Stimulated activated CD4-positive, alpha-beta T cell treated with anti-CD3 and anti-CD28 coated beads, Interleukin-1b, Interleukin-23, amount 100 ng/mL, for 4 hours (primary cell): ENCODE measurements at places on chromosomes 11 and 22.

GRCh38 chr11:78914503-78914902, 339.8 kb upstream of the NARS2 start:
- no peak for DNase-seq

GRCh38 chr11:32893343-32894148, 935 bp downstream of the QSER1 start:
- peak; percentile 2 for DNase-seq

GRCh38 chr11:64089915-64090805, 54.4 kb downstream of the FLRT1 start:
- no peak for DNase-seq

DNA sequence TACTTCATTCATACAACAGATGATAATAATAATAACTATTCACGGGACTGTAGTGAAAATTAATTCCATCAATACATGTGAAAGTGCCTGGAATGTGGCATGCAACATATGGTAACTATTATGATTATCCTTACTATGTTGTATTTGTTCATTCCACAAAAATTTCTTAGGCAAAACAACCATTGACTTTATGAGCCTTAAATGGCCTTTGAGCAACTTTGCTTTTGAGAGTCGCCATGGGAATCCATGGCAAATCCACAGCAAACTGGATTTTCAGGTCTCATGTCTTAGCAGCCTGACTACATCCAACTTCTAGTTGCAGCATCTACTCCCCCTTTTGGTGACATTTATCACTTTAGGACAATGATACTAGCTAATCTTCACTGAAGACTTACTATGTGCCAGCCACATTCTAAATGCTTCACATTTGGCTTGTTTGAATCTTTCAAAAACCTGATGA, 56.8 kb downstream of the SLC1A2 start:
- no peak for DNase-seq

- DNase-seq: no peak
Measured at GRCh38 chr11:94593030-94593429, 25.9 kb downstream of the PIWIL4 start.

DNA sequence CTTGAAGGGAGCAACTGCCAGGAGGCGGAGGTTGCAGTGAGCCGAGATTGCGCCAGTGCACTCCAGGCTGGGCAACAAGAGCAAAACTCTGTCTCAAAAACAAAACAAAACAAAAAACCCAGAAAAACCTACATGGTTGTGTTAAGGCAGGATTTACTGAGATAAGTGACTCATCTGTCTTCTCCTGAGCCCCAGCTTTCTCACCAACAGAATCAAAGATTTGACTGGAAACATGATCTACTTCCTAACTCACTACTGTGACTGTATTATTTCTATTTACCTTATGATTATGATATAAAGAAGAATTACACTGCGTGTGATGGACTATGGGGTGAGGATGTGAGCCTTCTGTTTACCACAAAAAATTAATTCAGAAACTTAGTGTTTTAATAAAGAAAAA, 21.8 kb downstream of the FAM118B start:
- no peak for DNase-seq

DNA sequence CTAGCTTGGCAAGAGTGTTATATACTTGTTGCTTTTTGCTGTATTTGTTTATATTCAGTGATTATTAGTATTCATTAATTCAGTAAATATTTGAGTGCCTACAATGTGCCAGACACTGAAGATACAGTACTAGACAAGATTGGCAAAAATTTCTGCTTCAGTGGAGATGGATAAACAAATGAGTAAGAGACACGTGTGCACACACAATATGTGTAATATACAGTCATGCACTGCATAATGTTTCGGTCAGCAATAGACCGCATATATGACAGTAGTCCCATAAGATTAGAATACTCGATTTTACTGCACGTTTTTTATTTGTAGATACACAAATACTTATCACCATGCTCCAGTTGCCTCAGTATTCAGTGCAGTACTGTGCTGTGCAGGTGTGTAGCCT, 104.9 kb upstream of the GAL start:
- no peak for DNase-seq

DNA sequence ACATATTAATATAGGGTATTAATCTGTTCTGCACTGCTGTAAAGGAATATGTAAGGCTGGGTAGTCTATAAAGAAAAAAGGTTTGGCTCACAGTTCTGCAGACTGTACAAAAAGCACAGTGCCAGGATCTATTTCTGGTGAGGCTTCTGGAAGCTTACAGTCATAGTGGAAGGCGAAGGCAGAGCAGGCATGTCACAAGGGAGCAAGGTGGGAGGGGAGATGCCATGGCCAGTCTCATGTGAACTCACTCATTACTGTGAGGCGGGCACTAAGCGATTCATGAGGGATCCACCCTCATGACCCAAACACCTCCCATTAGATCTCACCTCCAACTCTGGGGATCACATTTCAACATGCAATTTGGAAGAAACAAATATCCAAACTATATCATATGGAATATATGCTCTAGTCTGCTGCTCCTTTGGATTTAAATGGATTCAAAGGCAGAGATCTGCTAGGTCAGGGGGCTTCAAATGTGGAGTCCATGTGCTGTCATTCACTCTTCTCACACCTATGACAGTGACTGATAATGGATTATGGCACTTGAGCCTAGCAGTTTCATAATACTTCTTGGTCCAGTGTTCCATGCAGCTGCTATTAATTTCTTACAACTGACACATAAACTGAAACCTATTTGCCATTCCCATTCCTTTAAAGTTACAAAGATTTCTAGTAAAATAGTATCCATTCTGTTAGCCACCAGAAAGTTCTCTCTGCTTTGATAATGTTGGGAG, 146.0 kb downstream of the ATG16L2 start:
- no peak for DNase-seq

- DNase-seq: no peak
Measured at GRCh38 chr11:108111126-108111525, 10.2 kb upstream of the ACAT1 start.

- DNase-seq: peak; percentile 45
Measured at GRCh38 chr22:21642584-21643448, 714 bp downstream of the SDF2L1 start.

DNA sequence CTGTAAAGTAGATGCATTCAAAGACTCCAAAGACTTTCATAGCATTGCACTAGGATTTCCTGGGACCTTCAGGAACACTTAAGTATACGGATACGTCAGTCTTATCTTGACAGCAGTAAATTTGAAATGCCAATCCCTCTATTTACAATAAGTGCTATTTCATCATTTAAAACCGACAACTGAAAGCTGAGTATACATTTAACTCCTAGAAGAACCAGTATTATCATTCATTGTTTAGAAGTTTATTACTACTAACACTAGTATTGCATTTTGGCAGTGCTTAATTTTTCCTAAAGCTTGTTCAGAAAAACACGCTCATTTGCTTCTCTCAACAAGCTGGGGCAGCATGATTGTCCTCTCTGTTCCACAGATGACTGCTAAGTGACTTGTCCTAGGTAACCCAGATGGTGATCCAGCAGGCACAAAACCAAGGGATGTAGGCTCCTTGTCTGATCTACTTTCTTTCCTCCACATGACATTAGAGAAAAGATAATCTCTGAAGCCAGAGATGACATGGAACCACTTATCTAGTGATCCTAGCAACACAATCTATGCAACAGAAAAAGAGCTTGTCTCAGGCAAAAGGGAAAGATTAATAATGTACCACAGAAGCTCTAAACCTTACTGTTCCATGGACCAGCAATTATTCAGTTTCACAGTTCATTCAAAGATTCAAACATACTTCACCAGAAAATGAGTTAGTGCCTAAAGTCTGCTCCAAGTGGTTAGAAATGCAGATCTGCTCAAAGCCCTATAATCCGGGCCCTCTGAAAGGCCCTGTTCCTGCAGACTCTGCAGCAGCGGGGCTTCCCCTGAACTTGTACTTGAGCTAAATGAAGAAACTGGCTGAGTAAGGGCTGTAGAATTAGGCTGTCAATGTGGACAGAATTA, 5.2 kb downstream of the MAML2 start:
- DNase-seq: no peak

DNA sequence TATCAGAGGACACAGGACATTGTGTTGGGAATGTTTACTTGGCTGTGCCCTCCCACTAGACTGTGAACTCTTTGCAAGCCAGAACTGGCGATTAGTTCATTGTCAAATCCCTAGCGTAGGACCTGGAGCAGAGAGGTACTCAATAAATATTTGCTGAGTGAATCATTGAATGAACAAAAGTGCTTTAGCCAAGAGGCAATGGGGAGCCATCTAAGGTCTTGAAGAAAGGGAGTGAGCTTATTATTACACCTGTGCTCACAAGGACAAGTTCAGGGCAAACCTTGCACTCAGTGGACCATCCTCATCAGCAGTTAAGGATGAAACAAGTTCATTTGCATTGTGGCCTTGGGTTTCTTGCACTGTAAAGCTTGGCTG, 1.1 kb upstream of the RASSF10 start:
- no peak for DNase-seq
